HFFc6 (cell line): ENCODE measurements at places on chromosomes 5 and 9. TPM values are rescaled to one million over a fixed set of nuclear protein-coding genes. Genes with fewer than 3 reads are reported as not detected.

GRCh38 chr9:91029650-91030361 is 228.2 kb downstream of the SYK start:
- DNase-seq: no peak

DNA sequence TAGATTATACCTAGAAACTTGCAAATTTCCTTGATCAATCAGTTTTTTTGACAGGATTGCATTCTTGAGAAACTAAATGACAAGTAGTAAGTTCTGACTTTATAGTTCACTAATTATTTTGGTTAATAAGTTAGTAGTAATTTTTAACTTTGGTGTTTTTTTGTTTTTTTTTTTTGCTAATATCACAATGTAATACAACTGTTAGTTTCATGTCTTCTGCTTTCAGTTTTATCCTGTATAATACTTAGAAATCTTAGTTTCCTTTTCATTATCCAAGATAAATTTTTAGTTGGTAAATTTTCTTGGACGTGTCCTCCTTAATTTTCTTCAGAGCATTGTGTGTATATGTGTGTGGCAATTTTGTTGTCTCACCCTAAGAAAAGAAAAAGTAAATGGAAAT is 57.8 kb downstream of the CWC27 start:
- DNase-seq: no peak

- no peak for DNase-seq
Observed at GRCh38 chr5:33810491-33811120, 81.2 kb downstream of the ADAMTS12 start.

- peak; percentile 18 for DNase-seq
Observed at GRCh38 chr9:132973713-132974112, 4.8 kb upstream of the GFI1B start.

DNA sequence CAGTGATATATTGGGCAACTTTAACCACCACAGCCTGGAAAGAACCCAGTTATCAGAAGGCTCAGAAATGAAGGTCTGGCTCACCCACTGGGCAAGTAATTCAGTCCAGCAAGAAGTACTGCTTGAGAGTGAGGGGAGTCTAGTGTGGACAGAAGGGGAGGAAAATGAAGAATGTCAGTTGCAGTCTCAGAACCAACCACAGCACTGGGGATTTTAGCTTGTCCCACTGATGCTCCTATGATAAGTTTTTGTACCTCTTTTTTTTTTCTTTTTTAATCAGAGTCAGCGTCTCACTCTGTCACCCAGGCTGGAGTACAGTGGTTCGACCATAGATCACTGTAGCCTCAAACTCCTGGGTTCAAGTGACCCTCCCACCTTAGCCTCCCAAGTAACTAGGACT is 9.4 kb upstream of the CD72 start:
- no peak for DNase-seq

DNA sequence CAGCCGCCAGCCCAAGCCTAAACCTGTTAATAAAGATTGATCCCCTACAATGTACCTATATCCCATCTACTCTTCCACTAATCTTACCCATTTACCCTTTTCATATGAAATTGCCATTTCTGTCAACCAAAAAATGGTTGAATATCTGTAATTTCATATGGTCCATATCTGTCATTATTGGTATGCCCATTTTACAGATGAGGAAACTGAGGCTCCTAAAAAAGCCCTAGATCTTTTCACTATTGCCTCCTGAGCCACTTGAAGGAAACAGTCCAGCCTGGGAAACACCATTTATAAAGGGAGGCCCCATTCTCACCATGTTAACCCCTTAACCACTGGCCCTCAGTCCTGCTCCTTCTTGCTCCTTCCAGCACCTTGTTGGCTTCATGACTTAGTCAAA is 41.2 kb upstream of the SNAPC3 start:
- no peak for DNase-seq

Gene KIF4B
- total RNA-seq: 0.06 to 0.22 TPM (median 0.14 TPM) in 3 replicates

- no peak for DNase-seq
Observed at GRCh38 chr9:106383072-106383471, 479.9 kb upstream of the ZNF462 start.

- peak; percentile 50 for DNase-seq
Observed at GRCh38 chr5:15943487-15943886, 236.1 kb downstream of the MARCHF11 start.

Gene RFX3
- total RNA-seq: 3.0 to 3.7 TPM (median 3.3 TPM) in 3 replicates

Gene ASPN
- total RNA-seq: 4.4 to 5.4 TPM (median 5.3 TPM) in 3 replicates

DNA sequence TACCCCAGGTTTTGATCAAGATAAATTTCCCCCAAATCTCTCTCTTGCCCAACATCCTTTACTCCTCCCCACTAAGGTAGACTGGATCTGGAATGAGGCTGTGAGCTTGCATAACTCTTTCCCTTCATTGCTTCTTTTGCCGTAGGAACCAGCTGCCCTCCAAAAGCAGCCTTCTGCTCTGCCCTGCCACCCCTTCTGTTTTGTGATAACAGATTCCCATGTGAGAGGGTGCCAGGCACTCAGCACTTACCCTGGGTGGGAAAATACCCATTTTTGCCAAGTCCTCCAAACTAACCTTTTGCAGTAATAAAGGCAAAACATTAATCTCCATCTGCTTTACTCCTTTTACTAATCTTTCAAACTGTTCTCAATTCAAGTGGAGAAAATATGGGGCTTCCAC is 182.6 kb downstream of the ASTN2 start:
- no peak for DNase-seq

Gene CBY3
- not detected in 3 replicates for total RNA-seq

DNA sequence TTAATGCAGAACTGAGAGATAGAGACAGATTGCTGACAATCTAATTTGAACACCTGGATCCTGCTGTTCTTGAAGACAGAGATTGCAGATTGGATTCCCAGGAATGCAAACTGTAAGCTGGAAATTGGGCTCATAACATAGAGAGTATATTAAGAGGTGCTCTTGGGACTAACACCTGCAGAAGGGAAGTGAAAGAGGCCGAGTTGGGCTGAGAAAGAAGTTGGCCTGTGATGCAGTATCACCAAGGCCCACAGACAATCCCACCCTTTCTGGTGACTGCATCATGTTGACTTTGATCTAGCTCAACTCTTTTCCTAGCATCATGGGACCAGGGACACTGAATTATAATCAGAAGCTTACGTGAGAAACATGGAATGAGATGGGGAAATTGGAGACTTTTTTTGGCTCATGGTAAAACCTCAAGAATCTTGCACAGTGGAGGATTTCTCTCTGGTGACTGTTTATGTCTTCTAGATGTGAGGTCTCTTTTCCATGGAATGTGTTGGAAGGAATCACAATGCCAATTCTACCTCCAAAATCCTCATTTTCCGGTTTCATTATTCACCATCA is 36.5 kb upstream of the NUDT12 start:
- DNase-seq: no peak
